ENCODE measurements at places on chromosomes 1 and 21.
A peak's percentile ranks its signal among the peaks of the same experiment; 100 is the strongest.

DNA sequence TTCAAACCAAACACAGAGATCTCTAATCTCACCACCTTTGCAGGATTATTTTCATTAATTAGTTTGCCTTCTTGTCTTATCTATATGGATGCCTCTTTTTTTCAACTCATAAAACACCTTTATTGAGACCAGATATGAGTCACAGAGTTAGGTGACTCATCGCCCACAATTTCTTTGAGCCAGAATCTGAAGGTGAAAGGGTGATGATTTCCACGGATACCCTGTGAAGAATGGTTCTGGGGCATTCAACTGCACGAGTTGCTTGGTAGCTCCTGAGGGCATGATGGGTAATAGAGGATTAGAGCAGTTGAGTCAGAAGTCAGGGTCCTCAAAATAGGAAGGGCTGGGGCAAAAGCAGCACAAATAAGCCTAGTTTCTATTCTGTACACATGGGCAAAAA, 128.2 kb downstream of the TBX19 start:
- DNase-seq: peak; percentile 15

DNA sequence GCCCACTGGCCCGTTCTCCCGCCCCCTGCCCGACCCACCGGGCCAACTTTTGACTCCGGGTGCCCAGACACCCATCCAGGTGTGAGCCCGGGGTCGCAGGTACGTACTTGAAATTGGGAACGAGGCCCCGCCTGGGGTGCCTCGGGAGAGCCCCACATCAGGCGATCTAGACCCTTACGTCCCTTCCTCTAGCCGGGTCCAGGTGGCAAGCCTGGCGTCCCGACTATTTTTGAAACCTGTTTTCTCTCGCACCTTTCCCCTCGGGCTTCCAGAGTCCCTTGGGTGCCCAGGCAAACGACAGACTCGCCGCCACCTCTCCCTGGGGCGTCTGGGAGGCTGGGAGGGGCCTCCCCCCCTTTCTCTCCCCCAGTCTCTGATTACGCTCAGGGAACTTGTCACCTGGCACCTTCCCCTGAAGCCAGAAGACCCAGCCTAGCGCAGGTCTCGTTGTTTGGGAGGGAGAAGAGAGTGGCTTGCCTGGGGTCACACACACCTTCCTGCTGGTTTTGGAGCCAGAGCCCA, 898 bp downstream of the LDLRAP1 start:
- no peak for DNase-seq

DNA sequence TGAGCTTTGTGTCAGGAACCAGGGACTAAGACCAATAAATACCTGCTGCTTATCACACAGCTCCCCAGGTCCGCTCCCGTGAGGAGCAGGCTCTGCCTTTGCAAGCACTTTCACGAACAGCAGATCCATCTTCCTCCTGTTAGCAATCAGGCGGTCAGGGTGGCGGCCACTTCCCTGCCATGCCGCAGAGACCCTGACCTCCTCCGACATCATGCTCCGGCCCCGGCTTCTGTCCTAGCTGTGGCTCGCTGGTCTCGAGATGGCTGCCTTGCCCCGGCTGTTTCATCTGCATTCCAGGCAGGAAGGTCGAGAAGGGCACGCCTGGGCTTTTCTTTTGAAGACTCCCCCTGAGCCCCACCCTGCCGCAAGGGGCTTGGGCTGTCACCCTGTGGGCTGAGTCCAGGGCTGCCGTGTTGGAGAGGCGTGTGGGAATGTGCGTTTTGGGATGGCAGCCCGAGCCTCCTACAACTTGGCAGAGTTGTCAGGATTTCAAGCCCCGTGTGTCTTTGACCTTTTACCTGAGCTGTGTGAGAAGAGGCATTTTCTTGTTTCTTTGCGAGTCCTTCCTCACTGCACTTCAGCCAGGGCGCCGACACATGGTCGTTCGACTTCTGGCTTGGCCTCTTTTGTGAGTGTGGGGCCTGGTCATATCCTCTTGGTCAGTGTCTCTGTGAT, 59.5 kb downstream of the AGPAT3 start:
- no peak for DNase-seq

DNA sequence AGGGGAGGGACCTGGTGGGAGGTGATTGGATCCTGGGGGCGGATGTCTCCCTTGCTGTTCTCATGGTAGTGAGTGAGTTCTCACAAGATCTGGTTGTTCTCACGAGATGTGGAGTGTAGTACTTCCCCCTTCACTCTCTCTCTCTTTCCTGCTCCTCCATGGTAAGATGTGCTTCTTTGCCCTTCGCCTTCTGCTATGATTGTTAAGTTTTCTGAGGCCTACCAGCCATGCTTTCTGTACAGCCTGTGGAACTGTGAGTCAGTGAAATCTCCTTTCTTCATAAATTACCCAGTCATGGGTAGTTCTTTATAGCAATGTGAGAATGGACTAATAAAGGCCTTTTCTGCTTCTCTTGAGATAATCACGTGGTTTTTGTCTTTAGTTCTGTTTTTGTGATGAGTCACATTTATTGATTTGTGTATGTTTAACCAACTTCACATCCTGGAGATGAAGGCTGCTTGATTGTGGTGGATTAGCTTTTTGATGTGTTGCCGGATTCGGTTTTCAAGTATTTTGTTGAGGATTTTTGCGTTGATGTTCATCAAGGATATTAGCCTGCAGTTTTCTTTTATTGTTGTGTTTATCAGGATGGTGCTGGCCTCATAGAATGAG, 45.5 kb downstream of the RABGAP1L start:
- DNase-seq: peak; percentile 14

- DNase-seq: peak; percentile 5
Observed at GRCh38 chr1:51488372-51489050, 30.6 kb downstream of the EPS15 start.

GRCh38 chr1:43510621-43511020, 20.1 kb upstream of the PTPRF start:
- no peak for DNase-seq

- peak; percentile 66 for DNase-seq
Observed at GRCh38 chr1:108643492-108644335, 17.2 kb downstream of the HENMT1 start.

- DNase-seq: no peak
Observed at GRCh38 chr1:55444667-55445066, 229.5 kb upstream of the USP24 start.

DNA sequence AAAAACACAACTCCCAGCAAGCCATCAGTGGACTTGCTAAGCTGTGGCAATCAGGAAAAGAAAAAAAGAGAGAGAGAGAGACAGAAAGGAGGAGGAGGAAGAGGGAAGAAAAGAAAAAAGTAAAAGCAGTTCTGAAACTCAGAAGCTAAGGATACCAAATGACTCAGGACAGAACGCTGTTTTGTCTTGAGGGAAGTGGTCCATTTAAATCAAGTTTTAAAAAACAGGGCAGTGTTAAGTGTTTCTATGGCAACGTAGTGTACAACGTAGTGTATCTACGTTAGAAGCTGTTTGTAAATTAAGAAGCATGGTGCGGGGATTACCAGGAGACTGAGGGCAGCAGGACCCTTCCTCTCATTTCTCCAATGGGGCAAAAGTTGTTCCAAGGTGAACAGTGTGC, 5.8 kb downstream of the ADORA3 start:
- no peak for DNase-seq

DNA sequence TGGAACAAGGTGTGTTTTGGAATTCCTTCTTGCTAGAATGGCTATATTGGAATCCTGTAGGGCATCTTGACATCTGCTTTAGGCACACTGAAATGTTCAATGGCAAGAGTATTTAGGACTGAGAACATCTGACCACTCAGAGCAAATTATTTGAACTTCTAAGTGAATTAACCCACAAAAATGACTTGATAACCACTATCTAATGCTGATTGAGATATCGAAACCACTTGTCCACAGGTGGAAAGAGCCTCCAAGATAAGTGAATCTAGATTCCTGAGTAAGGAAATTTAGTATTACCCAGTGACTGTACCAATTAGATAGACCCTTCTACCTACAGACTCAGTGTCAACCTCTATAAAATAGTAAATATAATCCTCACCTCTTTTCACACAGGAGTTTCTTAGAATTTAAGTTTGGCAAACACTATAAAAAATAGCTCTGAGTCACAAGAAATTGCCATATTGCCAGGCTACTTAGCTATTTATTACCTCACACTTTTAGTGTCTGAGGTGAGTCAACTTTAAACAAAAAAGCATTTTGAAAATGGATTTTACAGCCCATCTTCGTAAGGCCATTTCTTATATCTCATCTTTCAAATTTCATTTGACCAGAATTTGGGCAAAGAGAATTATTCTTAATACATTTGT, 421.8 kb downstream of the PTBP2 start:
- DNase-seq: no peak

- peak; percentile 69 for DNase-seq
Observed at GRCh38 chr1:241627453-241628259, 12.5 kb downstream of the CHML start.

DNA sequence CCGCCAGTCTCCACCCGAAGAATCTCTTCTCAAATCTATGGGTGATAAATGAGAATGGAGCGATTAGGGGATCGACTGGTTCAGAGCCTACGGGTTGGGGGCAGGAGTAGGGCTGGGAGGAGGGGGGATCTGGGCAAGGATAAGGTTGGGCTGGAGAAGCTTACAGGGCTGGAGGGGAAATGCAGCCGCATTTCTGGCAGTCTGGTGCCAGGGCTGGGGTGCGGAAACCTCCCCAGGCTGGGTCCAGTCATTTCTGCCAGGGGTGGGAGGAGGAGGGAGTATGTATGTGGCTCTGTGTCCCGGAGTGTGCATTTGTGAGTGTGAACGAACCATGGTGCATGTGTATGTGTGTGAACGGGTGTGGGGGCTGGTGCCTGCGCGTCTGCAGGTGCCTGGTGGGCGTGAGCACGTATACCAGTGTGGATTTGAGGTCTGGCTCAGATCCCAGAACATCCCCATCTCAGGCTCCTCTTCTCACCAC, 10.2 kb downstream of the C1orf216 start:
- peak; percentile 9 for DNase-seq

GRCh38 chr1:22854688-22855565, 117.7 kb downstream of the LACTBL1 start:
- no peak for DNase-seq

DNA sequence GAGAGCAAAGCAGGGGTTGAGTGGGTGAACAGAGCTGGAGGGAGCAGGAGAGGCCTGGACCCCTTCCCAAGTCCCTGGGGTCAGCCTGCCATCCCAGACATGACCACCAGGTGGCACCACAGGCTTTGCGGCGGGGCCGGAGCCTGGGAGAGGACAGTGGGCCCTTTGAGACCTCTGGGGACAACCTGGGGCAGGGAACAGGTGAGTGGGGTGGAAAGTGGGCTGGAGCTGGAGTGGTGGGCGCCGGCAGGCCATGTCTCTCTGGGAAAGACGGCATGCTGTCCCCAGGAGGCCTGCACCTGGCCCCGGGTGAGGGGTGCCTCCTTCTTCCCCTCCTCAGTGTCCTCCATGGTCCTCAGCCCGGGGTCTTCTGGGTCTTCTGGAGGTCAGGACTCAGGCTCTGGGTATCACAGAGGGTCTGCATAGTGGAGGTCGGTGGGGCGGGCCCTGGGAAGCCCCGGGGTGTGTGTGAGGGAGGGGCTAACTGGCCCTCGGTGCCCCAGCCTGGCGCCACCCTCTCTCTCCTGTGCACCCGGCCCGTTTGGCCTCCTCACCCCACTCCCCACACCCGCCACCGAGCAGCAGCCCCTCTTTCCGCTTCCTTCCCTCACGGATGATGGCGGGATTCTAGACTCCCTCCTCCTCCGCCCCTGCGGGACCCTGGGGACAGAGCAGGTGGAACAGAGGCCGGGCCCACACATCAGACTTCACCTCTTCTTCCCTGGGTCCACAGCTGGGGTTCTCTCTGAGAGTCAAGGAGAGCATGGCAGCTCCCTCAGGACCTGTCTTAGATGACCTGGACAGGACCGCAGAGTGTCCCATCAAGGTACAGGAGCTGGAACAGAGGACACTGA, 28.5 kb upstream of the PKP1 start:
- DNase-seq: peak; percentile 24

DNA sequence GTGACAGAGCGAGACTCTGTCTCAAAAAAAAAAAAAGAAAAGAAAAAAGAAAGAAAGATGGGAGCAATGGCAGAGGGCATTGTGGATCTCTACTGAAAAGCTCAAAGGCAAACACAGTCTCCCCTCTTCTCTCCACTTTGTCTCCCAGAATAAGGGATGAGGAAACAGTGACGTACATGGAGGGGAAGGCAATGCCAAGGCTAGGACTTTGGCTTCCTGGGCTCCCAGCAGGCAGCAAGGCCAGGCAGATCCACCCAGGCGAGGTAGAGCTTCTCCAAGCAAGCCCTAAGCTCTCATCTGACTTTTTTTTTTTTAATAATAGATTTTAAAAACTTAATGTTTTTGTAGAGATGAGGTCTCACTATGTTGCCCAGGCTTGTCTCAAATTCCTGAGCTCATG, 4.6 kb downstream of the ARHGEF2 start:
- DNase-seq: no peak

DNA sequence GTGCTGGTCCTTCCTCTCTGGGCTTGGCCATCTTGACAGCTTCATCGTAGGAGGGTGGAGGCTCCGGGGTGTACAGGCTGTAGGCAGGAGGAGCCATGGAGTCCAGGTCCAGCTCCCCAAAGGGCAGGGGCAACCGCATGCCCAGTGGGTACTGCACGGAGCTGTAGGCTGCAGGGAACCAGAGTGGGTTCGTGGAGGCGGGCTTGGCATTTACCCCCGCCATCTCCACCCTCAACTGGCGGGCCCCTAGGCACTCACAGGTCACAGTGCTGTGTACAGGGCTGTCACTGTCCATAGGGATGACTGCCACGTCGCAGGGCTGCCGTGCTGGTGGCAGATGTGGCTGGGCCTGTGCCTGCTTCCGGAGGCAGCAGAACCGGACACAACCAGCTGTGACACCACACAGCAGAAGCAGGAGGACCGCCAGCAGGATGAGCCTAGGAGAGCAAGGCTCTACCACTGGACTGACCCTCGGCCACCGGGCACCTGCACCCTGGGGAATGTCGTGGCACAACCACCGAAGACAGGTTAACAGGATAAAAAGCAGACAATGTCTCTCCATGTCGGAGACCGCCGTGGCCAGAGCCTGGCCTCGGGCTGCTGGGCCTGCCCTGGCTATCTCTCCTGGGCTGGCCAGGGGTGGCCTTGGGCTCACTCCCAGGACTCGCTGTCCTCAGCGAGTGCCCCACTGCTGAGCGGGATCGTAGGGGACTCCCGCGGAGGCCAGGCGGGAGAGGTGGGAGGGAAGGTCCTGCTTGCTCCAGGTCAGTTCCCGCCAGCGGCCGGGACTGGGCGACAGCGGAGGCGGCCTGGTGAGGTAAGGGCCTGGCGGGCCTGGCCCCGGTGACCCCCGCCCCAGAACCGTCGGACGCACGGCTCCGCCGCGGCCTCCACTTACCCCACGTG, 831 bp downstream of the TMEM52 start:
- DNase-seq: no peak

- DNase-seq: no peak
Observed at GRCh38 chr1:155236451-155236850, 18.8 kb downstream of the ENTREP3 start.

DNA sequence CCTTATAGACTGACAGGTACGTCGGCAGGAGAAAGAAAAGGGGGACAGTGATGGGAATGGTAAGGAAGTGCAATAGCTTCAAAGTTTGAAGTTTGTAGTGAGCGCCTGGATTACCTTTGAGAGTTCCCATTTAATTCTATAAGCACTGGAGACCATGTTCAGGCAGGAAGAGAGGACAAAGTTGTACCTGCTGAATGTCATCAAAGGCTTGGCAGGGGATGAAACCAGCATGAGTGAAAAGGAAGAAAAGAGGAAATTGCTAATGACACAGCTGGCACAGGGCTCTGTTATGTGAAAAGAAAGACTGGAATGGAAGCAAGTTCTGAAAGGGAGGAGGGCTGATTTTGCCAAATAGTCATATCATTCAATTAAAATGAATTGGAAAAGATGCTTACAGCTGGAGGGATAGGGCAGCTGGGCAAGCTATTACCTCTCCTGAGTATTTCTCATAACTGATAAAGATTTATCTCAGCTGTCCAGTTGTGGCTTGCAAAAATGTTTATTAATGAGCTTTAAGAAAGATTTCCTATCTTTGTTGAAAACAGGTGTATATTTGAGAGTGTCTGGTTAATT, 109.2 kb downstream of the HMCN1 start:
- no peak for DNase-seq

GRCh38 chr1:224676551-224676950, 60.4 kb downstream of the CNIH3 start:
- DNase-seq: no peak
